ENCODE measurements at places on chromosomes 2 and 18. TPM values are rescaled to one million over a fixed set of nuclear protein-coding genes. Genes with fewer than 3 reads are reported as not detected.

GRCh38 chr2:137802038-137802437 is 162.2 kb upstream of the HNMT start:
- no peaks in the 10 kb centered on the region for H3K4me1 ChIP-seq
- H3K36me3 ChIP-seq: no peaks in the 10 kb centered on the region
- H3K27ac ChIP-seq: no peak overlapping the region
- H3K4me3 ChIP-seq: no peak overlapping the region

GRCh38 chr18:57095884-57096283 is 51.0 kb upstream of the BOD1L2 start:
- no peaks in the 10 kb centered on the region for H3K36me3 ChIP-seq
- H3K27ac ChIP-seq: no peak overlapping the region
- no peaks in the 10 kb centered on the region for H3K4me1 ChIP-seq
- no peak for DNase-seq
- peaks cover 9% of the 10 kb centered on the region for H3K27me3 ChIP-seq

The SIGLEC15 gene
- total RNA-seq: not detected

GRCh38 chr2:70647873-70648481 is 94.4 kb upstream of the TGFA start:
- H3K36me3 ChIP-seq: no peaks in the 10 kb centered on the region
- H3K27ac ChIP-seq: no peak overlapping the region
- peaks cover 2% of the 10 kb centered on the region for H3K4me1 ChIP-seq
- peaks cover 24% of the 10 kb centered on the region for H3K27me3 ChIP-seq

The TOGARAM2 gene
- total RNA-seq: 4.8 TPM

DNA sequence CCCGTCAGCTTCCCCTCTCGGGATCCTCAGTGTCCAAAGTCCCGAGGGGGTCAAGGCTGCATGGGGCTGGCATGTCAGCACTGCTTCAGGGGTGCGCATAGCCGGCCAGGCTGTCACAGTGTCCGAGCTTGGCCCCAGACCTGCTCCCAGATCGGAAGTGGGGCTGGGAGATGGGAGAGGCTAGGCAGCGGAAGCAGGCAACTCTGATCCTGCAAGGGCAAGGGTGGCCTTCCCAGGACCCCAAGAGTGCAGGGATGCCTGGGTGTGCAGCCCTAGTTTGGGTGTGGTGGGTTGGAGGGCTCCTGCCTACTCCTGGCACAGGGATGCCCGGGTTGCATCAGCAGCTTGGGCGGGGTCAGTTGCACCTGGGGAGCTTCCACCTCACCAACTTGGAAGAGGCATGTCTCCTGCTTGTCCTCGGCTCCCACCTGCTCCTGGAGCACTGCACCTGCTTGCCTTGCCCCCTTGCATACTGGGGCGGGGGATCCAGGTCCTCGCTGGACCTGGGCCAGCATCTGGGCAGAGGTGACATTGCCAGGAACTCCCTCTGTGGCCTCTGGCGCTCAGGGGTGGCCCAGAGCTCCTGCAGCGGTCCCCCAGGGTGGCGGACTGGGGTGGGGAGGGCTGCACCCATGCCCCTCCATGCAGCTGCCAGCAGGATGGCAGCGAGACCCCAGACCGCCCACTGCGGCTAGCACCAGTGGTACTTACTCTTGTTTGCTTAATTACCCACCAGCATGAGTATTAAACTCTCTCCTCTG is 41.3 kb downstream of the CBLN2 start:
- no peaks in the 10 kb centered on the region for H3K4me1 ChIP-seq
- H3K27me3 ChIP-seq: no peaks in the 10 kb centered on the region
- H3K4me3 ChIP-seq: no peak overlapping the region

The UGT1A7 gene
- total RNA-seq: not detected

The CABYR gene
- 1.3 TPM for total RNA-seq

DNA sequence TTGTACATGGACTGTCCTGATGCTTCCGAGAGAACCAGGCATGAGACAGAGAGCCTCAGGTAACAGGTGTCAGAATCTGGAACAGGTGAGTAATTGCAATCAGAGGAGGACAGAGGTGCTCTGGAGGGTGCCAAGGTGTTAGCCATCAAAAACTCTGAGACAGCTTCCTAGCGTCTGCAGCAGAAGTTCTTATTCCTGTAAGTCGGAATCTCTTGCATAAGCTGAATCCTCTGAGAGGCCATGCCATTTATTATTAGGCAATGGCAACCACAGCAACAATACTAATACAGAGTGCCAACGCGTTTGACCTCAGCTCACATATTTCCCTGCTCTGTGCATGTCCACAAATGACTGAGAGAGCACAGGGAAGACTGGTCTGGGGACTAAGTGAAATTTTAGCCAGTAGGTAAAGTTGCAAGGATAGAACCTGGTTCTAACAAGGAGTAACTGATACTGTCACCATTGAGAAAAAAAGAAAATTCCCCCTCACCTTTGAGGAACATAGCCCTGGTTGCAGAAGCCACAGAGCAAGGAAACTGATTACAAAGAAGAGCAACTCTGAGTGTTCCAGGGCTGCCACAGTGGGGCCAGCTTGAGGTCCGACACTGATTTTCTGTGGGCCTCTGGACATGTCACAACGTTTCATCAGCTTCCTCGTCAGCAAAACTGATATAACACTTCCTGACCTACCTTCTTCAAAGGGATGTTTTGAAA is 55.1 kb upstream of the ACSL3 start:
- H3K4me3 ChIP-seq: no peak overlapping the region
- no peak for DNase-seq
- H3K27ac ChIP-seq: no peak overlapping the region
- H3K4me1 ChIP-seq: no peaks in the 10 kb centered on the region

- no peak overlapping the region for H3K4me3 ChIP-seq
- H3K27ac ChIP-seq: no peak overlapping the region
- no peaks in the 10 kb centered on the region for H3K36me3 ChIP-seq
- H3K27me3 ChIP-seq: peaks cover 32% of the 10 kb centered on the region
These were observed 134.2 kb upstream of the SPRED2 start for GRCh38 chr2:65566617-65567016.

The WDR54 gene
- 72.1 TPM for total RNA-seq

The C1QL2 gene
- total RNA-seq: not detected

DNA sequence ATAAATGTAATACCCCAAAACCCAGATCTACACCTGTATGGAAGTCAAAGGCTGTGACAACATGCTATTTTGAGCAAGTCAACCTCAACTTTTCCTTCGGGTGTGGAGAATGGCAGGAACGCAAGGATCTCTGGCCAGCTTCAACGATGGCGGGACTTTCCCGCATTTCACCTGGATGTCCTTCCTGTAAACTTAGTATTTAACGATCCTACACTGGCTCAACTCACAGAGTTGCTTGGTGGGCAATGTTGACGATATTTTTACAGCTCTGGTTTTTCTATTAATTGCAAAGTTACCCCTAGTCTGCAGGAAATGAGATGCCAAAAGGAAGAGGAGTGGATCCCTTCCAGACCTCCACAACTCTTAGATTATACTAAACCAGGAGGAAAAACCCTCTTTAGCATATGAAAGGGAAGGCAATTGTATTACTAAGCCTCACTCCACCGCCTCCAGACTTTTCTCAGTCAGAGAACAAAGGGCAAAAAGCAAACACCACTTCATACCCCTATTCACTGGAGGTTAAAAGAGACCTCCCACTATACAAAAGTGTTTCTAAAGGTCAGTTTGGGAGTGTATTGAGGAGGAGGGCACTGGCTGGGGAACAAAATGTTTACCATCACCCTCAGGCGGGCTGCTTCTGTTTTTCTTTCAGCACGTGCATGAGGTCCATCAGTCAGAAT is 56.5 kb upstream of the ACVR1 start:
- H3K4me1 ChIP-seq: peaks cover 3% of the 10 kb centered on the region
- no peak overlapping the region for H3K4me3 ChIP-seq
- H3K36me3 ChIP-seq: no peaks in the 10 kb centered on the region
- no peak for DNase-seq

- no peak overlapping the region for H3K4me3 ChIP-seq
- DNase-seq: no peak
- peaks cover 34% of the 10 kb centered on the region for H3K27me3 ChIP-seq
- no peaks in the 10 kb centered on the region for H3K36me3 ChIP-seq
- peaks cover 1% of the 10 kb centered on the region for H3K4me1 ChIP-seq
- no peak overlapping the region for H3K27ac ChIP-seq
These were observed 29.9 kb downstream of the CHCHD5 start for GRCh38 chr2:112614201-112614840.

GRCh38 chr2:112634153-112634873 is 11.4 kb upstream of the SLC20A1 start:
- peaks cover 3% of the 10 kb centered on the region for H3K36me3 ChIP-seq
- no peak overlapping the region for H3K27ac ChIP-seq
- H3K4me3 ChIP-seq: no peak overlapping the region
- peaks cover 70% of the 10 kb centered on the region for H3K4me1 ChIP-seq

- DNase-seq: no peak
- no peak overlapping the region for H3K4me3 ChIP-seq
- no peaks in the 10 kb centered on the region for H3K27me3 ChIP-seq
- H3K4me1 ChIP-seq: peaks cover 21% of the 10 kb centered on the region
These were observed 44.2 kb upstream of the DNMT3A start for GRCh38 chr2:25385910-25386309.

- peak; percentile 73 for DNase-seq
- H3K27ac ChIP-seq: no peak overlapping the region
- no peaks in the 10 kb centered on the region for H3K36me3 ChIP-seq
These were observed 190.8 kb downstream of the ARHGAP28 start for GRCh38 chr18:6920099-6920955.

GRCh38 chr2:43161650-43162510 is 64.5 kb downstream of the ZFP36L2 start:
- no peaks in the 10 kb centered on the region for H3K27me3 ChIP-seq
- DNase-seq: no peak
- peak overlapping the region; percentile 42 for H3K27ac ChIP-seq
- H3K4me1 ChIP-seq: peaks cover 56% of the 10 kb centered on the region
- H3K4me3 ChIP-seq: no peak overlapping the region

- H3K36me3 ChIP-seq: no peaks in the 10 kb centered on the region
- H3K27ac ChIP-seq: no peak overlapping the region
- no peak overlapping the region for H3K4me3 ChIP-seq
- no peak for DNase-seq
- H3K4me1 ChIP-seq: no peaks in the 10 kb centered on the region
These were observed 304.3 kb upstream of the CNTNAP5 start for GRCh38 chr2:123720760-123721159.

DNA sequence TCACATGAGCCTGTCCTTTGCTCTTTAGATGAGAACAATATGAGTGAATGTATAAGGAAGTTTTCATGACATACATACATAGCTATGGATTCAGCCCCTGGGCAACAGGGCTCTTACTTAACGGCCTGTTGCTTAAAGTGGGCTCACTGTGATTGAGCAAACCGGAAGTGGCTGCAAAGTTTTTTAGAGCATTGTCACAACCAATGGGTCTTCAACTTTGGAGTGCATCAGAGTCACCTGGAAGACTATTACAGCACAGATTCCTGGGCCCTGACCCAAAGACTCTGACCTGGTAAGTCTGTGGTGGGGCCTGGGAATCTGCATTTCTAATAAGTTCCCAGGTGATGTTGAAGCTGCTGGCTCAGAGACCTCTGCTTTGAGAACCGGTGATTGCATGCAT is 106.3 kb upstream of the SEC11C start:
- H3K36me3 ChIP-seq: no peaks in the 10 kb centered on the region
- DNase-seq: no peak

DNA sequence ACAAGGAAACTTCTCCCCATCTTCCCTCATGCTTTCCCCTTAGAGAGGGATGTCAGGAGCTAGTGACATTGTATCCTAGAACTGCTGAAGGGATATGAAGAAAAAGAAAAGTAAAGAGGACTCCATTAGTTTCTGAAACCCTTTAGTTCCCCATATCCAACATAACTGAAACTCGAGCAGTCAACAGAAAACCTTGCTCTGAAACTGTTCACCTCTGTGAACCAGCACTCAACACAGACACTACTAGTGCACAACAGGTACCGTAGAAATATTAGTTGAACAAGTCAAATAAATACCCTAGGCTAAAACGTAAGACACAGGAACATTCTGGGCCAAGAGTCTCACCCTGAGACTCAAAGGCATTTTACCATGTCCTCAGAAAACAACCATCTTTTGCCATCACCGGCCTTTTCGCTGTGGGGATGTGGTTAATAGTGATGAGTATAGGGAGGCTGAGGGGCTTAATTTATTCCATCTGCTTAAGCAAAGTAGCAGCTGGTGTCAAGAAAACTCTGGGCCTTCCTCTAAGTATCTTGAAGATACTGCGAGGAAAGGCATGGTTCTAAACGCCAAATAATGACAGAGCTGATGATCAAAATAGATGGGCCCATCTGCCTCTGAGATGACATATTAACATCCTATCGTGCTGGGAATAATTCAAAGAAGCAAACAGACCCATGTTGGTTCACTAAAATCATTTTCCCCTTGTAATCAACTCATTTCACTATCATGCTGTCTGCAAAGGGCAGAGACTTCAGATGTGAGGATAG is 156.8 kb downstream of the STK39 start:
- H3K4me1 ChIP-seq: peaks cover 18% of the 10 kb centered on the region
- H3K27ac ChIP-seq: peak overlapping the region; percentile 39
- DNase-seq: no peak
- no peak overlapping the region for H3K4me3 ChIP-seq

The OTOS gene
- total RNA-seq: not detected

DNA sequence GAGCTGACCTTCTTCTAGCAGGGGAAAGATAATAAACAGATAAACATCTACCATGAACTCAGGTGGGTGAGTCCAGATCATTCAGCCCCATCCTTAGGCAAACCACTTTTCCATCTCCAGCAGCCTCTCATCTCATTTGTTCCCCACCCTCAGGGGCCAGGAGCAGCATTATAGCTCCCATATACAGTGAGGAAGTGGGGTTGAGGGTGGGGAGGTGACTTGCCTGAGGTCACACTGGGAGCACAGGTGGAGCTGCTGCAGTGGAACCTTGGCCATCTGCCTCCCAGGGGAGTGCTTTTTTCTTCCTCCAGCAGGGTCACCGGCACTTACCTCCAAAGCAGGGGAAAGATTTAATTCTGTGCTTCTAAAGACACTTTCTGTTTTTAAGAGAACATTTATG is 212.5 kb upstream of the SMAD2 start:
- H3K4me1 ChIP-seq: peaks cover 14% of the 10 kb centered on the region
- H3K27me3 ChIP-seq: peaks cover 37% of the 10 kb centered on the region
- no peak overlapping the region for H3K4me3 ChIP-seq
- H3K36me3 ChIP-seq: no peaks in the 10 kb centered on the region

DNA sequence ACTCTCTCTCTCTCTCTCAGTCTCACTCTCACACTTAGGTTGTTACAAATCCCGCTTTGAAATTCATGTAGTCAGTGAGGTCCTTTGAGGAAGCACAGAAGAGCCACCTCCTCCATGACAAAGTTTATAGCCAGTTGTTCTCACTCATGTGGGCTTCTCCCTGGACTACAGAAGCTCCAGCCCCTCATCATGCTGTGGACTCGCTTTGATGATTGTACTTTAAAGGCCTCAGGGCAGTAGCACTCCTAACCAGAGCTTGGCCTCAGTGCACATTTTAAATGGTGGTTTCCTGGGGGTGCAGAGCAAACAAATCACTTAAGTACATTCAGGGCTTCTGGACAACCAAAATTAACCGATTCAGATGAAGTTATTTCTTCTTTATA is 115.7 kb downstream of the MTCL1 start:
- H3K4me1 ChIP-seq: no peaks in the 10 kb centered on the region
- no peak overlapping the region for H3K27ac ChIP-seq
- peaks cover 3% of the 10 kb centered on the region for H3K27me3 ChIP-seq
- H3K36me3 ChIP-seq: no peaks in the 10 kb centered on the region
- no peak for DNase-seq
- H3K4me3 ChIP-seq: no peak overlapping the region

The TTR gene
- not detected for total RNA-seq

Measured in activated CD4-positive, alpha-beta T cell treated with anti-CD3 and anti-CD28 coated beads, Interleukin-2, amount 10 ng/mL, durations not matched to agents 24 days and 14 days (primary cell).